ENCODE measurements at places on chromosomes 12 and 14.

DNA sequence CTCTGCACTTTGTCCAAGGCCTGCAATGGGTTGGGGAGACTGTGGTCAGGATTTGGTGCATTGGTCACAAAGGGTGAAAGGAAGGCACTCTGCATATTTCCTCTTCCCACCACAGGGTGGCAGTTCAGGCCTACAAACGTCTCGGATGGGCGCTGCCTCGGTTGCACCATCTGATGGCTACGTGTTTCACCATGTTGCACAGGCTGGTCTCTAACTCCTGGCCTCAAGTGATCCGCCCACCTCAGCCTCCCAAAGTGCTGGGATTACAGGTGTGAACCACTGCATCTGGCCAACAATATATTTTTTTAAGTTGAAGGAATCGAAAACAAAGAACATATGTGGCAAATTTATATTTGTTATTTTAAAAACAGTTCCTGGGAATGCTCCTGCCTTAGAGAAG is 35.1 kb downstream of the TMBIM6 start:
- peak; percentile 20 for DNase-seq

- DNase-seq = no peak
Observed at GRCh38 chr14:80956922-80957321, 1.5 kb downstream of the TSHR start.

- no peak for DNase-seq
Observed at GRCh38 chr14:67559639-67560038, 26.5 kb downstream of the PLEKHH1 start.

GRCh38 chr14:95253039-95253630 is 66.6 kb downstream of the CLMN start:
- no peak for DNase-seq

GRCh38 chr12:132323171-132324010 is 6.0 kb downstream of the GALNT9 start:
- DNase-seq = no peak

DNA sequence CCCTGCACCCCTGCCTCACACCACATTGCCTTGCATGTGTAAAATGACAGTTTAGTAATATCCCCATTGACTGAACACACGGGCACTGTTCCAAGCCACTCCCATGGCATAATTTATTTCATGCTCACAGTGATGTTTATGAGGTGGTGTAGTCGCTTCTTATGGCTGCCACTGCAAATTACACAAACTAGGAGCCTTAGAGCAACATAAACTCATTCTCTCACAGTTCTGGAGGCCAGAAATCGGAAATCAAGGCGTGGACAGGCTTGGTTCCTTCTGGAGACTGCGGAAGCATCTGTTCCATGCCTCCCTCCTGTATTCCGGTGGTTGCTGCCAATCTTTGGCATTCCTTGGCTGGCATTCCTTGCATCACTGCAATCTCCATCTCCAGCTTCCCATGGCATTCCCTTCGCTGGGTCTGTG is 97.3 kb downstream of the RIN3 start:
- DNase-seq = no peak

GRCh38 chr12:93144109-93144508 is 215.0 kb upstream of the EEA1 start:
- DNase-seq = no peak

DNA sequence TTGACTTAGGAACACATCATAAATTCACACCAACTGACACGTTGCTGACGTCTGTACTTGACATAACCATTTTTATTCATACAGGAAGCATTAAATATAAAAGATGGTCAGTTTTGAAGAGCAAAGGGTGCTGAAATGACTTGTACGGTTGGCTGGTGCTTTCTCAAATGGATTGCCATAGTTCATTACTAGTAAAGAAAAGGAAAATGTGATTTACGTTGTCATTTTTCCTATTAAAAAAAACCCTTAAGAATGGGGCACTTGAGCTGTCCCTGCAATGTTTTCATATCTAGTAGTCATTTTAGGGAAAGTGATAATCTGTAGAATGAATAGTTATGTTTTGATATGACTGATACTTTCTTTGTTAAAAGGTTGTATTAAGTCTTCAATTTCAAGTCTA is 22.5 kb upstream of the MANSC4 start:
- no peak for DNase-seq

DNA sequence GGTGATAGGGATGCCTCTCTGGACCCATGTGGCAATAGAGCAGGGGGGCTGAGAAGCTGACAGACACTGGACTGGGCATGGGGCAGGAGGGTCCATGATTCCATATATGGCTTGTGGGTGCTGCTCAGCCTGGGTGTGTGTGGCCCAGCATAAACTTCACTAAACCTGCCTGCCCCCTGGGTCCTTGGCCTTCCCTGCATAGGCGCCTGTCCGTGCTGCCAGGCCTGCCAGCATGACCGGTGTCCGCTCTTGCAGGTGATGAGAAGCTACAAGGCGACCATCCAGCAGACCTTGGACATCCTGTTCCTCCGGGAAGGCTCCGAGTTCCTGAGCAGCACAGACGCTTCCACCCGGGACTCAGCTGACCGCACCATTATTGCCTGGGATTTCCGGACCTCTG is 61.6 kb downstream of the BEGAIN start:
- no peak for DNase-seq

GRCh38 chr12:80443974-80444666 is at the start of gene PTPRQ:
PTPRQ (plus strand) TSS chr12:80444235; CDS start chr12:80444346, 111 bp downstream.
- no peak for DNase-seq

GRCh38 chr14:39366460-39367386 is 65.5 kb downstream of the FBXO33 start:
- no peak for DNase-seq

GRCh38 chr12:21815306-21816062 is 41.0 kb upstream of the KCNJ8 start:
- no peak for DNase-seq

DNA sequence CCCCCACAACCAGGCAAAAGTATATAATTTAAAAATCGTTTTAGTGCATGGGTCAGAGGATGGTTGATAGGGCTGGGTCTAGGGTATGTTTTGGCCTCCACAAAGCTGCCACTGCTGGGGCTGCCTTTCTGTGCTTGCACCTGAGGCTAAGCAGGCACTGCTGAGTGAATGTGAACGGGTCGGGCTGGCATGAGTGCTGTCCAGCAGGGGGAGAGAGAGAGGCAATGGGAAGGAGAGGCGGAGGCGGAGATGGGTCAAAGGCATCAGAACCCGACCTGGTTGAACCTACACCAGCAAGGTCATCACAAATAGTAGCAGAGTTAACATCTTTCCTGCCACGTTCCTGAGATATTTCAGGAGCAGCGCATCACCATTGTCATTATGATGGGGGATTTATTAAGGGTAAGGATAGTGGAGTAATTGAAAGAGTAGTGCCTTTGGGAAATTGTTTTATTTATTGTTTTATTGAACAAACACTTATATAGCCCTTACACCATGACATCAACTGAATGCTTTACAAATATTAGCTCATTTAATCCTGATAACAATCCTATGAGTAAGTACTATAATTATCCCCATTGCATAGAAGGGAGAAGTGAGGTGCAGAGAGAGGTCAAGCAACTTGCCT is 5.8 kb upstream of the NRXN3 start:
- DNase-seq = no peak

GRCh38 chr12:58288190-58288589 is 346.8 kb downstream of the ATP23 start:
- no peak for DNase-seq

DNA sequence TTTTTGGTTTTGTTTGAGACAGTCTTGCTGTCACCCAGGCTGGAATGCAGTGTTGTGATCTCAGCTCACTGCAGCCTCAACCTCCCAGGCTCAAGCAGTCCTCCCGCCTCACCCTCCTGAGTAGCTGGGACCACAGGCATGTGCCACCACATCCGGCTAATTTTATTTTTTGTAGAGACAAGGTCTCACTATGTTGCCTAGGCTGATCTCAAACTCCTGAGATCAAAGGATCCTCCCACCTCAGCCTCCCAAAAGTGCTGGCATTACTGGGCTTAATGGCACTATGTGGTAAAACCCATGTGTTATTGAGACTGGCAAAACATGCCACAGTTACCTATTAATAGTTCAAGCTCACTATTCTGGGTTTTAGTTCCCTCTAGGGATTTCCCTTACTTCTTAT is 51.2 kb upstream of the KCNH3 start:
- no peak for DNase-seq

DNA sequence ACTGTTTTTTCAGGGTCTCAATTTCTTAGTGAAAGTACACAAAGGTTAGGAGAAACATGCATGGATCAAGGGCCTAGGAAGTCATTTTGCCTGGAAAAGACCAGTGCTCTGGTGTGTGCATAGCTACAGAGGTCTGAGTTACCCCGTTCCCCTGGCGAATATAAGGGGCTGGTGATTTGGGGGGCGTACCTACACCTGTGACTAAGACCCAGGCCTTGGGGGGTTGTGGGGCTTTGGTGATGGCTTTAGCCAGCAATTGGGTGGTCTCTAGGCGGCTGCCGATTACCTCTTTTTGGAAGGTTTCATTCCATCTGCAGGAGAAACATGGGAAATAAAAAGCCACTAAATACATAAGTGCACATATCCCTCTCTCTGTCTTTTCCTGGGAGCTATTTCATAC is 1.1 kb downstream of the SDR39U1 start:
- no peak for DNase-seq

GRCh38 chr12:25653487-25654175 is 100.5 kb upstream of the LMNTD1 start:
- DNase-seq = no peak

GRCh38 chr14:102516531-102517391 is 7.2 kb upstream of the ANKRD9 start:
- peak; percentile 35 for DNase-seq

DNA sequence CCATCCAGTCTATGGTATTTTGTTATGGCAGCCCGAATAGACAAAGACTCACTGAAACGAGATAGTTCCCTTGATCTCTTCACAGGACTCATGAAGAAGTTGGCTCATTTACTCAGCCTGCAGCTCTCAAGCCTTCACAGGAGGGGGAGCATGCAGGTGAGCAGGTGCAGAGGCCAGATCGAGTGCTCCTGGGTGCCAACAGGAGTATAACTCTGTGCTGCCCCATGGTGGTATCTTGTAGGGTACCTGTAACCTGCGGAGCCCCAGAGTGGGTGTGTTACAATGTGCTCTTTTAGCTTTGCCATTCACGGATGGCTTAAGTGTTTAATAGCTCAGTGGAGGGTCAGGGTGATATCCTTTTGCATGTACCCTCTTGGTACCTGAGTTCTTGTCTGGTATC is 159.5 kb downstream of the METTL25 start:
- no peak for DNase-seq

Data from stimulated activated CD8-positive, alpha-beta memory T cell treated with anti-CD3 and anti-CD28 coated beads, Interleukin-15, amount 100 ng/mL, for 1 hour (primary cell).